ENCODE measurements at places on chromosomes 1 and 21.

DNA sequence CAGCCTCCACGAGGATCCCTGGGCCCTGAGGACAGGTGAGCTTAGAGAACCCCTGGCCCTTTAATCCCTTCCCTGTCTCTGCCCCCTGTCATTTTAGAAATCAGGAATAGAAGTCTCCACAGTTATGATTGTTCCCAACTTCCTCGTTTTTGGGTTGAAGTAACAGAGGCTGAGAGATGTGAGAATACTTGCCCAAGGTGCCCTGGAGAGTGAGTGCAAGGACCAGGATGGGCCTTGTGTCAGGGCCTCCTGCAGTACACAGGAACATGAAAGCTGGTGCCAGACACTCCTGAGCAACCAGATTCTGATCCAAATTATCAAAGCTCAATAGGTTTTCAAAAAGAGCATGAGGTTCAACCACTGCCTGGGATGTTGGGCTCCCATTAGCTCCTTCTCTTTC, 10.1 kb downstream of the HLX start:
- no peaks in the 10 kb centered on the region for H3K36me3 ChIP-seq
- no peak overlapping the region for H3K4me3 ChIP-seq
- H3K27me3 ChIP-seq = no peaks in the 10 kb centered on the region
- no peaks in the 10 kb centered on the region for H3K4me1 ChIP-seq

DNA sequence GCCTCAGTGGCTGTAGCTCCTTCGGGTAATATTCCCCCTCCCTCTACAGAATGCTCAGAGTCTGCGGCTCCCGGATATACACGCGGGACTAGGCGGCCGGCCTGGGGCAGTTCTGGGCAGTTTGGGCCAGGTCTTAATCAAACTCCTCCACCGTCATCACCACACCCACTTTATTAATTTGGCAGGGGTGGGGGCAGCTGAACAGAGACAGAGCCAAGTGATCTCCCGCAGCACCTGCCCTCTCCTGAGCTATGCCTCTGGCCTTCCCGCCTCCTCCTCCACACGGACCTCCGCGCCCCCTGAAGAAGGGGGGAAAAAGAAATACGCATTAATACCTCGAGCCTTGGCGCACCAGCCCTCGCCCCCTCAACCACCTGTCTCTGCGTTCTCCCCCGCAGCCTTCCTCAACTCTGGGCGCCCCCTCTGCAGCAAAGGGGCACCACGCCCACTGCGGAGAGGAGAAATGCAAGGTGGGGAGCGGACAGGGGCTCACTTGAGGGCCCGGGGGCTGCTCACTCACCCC, 42.6 kb downstream of the CD34 start:
- peaks cover 90% of the 10 kb centered on the region for H3K4me1 ChIP-seq
- H3K36me3 ChIP-seq = peaks cover 45% of the 10 kb centered on the region
- peak; percentile 54 for DNase-seq
- H3K27me3 ChIP-seq = no peaks in the 10 kb centered on the region

- H3K36me3 ChIP-seq = peaks cover 37% of the 10 kb centered on the region
- no peaks in the 10 kb centered on the region for H3K27me3 ChIP-seq
Observed at GRCh38 chr21:33949516-33950430, 34.2 kb upstream of the ATP5PO start.

- DNase-seq = no peak
- H3K4me1 ChIP-seq = peaks cover 30% of the 10 kb centered on the region
- peak overlapping the region; percentile 44 for H3K27ac ChIP-seq
- peaks cover 22% of the 10 kb centered on the region for H3K36me3 ChIP-seq
Observed at GRCh38 chr1:45804669-45804969, 1.2 kb downstream of the MAST2 start.

DNA sequence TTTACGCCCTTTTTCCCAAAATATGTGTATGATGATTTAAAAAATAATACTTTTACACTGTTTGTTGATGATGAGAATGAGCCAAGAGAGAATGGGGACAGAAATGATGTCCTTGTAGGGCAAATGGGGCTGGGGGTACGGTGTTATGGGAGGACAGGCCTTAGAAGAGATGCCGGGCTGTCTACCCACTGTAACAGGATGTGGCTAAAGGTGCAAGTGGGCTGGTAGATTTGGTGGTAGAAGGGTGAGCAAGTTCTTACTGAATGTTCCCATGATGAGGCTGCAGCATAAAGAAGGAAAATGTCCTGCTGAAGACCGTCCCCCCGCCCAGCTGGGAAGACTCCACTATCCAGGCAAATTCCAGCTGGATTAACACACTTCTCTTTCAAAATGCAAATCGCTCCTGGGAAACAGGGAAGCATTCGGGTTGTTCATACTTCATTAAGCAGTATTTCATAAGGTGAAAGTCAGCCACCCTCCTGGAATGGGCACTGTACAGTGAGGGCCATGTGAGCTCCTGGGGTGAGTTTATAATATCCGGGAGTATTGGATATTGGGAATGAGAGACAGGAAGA, 14.0 kb downstream of the GPA33 start:
- peak; percentile 51 for DNase-seq
- H3K4me1 ChIP-seq = peaks cover 9% of the 10 kb centered on the region
- H3K36me3 ChIP-seq = no peaks in the 10 kb centered on the region
- no peaks in the 10 kb centered on the region for H3K27me3 ChIP-seq

DNA sequence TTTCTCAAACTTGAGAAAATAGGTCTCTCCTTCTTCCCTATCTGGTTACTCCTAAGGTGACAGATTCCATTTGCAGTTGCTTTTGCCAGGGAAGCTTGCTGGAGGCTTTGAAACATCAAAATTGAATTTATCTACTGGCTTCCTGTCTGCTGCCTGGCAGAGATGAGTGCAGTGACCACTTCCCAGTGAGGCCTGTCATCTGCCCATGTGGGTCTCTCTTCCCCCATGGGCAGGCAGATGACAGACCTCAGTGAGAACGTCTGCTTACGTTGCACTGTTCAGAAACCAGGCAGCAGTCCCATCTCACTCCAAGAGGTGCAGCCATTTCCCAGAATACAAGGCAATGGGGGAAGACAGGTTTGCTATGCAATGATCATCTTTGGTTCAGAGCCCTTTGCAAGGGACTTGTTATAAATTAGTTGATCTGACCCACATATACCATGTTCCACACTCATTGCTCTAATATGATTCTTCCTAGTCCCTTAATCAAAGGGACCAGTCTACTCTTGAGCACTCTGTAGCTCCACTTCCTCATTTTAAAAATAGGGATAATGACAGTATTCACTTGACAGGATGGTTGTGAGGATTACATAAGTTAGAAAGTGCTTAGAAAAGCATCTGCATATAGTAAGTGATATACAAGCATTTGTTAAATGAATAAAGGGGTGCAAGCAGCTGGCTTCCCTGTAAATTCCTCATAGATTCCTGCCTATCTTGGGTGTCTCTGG, 10.6 kb downstream of the PGBD5 start:
- H3K27ac ChIP-seq = no peak overlapping the region
- H3K4me3 ChIP-seq = no peak overlapping the region
- no peaks in the 10 kb centered on the region for H3K4me1 ChIP-seq
- no peaks in the 10 kb centered on the region for H3K36me3 ChIP-seq
- no peak for DNase-seq

DNA sequence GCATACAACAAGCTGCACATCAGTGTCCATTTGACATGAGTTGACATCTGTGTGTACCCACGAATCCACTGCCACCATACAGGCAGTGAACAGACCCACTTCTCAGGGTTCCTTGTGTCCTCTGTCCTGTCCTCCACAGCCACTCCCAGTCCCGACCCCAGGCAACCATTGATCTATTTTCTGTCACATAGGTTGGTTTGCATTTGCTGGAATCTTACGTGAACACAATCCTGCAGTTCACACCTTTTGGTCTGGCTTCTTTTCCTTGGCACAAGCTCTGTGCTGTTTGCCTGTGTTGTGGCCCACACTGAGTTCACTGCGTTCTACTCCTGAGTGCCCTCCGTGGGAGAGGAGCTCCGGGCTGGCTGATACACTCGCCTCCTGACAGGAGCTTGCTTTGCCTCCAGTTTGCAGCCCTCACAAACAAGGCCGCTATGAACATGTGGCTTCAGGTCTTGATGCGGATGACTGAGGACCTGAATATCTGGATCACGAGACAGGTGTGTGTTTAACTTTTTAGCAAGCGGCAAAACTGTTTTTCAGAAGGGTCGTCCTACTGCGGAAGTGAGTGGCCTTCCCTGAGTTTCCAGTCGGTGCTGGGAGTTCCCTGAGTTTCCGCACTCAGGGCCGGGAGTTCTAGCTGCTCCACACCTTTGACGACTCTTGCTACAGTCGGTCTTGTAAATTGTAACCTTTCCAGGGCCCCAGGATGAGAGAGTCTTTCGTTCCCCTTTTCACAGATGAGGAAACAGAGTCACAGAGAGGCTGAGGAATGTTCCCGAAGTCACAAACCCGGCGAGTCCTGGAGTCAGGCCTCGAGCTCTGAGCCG, 13.0 kb upstream of the COL18A1 start:
- no peak for DNase-seq
- H3K36me3 ChIP-seq = no peaks in the 10 kb centered on the region
- no peak overlapping the region for H3K27ac ChIP-seq
- H3K4me1 ChIP-seq = no peaks in the 10 kb centered on the region

GRCh38 chr1:67647814-67648358, 37.1 kb upstream of the GADD45A start:
- DNase-seq = no peak
- H3K4me3 ChIP-seq = no peak overlapping the region
- H3K4me1 ChIP-seq = no peaks in the 10 kb centered on the region
- H3K36me3 ChIP-seq = no peaks in the 10 kb centered on the region
- peaks cover 4% of the 10 kb centered on the region for H3K27me3 ChIP-seq
- H3K27ac ChIP-seq = no peak overlapping the region

DNA sequence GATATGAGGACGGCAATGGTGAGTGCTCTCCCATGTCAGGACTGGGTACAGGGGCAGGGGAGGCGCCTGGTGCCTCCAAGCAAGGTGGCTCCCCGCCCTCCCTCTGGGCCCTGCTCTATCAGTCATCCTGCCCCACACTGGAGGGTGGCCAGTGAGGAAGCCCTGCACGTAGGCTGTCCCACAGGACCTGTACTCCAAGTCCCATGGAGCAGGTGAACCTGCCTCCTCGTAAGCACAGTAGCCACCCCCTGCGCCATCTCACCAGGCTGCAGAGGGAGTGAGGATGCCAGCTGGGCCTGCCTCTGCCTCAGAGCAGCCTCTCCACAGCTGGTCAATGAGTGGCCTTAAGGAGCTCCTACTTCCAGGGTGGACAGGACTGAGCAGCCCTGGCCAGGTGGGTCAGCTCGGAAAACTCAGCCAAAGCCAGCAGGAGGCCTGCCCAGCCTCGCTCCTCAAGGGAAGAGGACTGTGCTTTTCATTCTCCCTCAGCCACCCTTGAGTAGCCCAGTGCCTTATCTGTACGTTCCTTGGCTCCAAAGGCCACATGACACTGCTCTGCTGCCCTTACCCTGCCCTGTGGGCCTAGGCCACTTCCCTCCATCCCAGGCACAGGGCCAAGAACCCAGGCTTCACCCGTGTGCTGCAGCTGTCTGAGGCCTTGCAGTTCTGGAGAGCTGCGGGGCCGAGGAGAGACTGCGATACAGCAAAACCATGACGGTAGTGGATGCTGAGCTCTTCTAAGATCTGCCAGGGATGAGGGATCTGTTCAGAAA, 39.6 kb downstream of the SLC45A1 start:
- no peaks in the 10 kb centered on the region for H3K27me3 ChIP-seq
- no peak for DNase-seq
- no peaks in the 10 kb centered on the region for H3K4me1 ChIP-seq
- H3K36me3 ChIP-seq = peaks cover 76% of the 10 kb centered on the region
- H3K4me3 ChIP-seq = no peak overlapping the region

DNA sequence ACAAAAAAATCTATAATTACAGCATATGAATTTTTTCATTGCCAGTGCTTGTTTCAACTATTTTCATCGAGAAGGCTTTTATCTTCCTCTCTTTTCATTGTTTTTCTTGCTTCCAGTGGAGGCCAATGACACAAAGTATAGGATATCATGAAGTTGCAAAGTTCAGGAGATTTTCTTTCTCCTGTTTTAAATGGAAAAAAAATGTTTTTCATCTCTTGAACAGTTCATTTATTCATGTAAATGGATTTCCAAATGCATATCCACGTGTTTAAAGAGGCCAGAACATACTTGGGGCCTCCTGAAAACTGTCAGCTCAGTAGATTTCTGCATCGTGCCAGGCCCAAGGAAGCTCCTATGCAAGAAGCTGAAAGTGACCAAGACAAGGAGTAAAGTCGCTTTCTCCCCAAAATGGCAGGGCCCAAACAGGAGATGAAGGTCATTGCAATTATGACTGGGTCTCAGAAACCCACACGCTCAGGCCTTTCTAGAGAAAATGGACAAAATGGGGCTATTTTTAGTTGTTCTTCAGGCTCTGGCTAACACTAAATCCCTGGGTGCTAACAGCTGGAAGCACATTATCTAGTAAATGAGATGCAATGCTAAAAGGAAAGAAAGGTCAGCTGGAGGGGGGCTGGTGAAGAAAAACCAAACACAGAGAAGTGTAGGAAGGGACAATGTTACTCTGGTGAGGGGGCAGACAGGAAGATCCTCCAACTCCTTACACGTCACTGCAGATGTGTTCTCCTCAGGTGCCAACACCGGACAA, 136.9 kb upstream of the C8B start:
- H3K4me1 ChIP-seq = no peaks in the 10 kb centered on the region
- DNase-seq = no peak
- no peaks in the 10 kb centered on the region for H3K27me3 ChIP-seq
- H3K4me3 ChIP-seq = no peak overlapping the region

DNA sequence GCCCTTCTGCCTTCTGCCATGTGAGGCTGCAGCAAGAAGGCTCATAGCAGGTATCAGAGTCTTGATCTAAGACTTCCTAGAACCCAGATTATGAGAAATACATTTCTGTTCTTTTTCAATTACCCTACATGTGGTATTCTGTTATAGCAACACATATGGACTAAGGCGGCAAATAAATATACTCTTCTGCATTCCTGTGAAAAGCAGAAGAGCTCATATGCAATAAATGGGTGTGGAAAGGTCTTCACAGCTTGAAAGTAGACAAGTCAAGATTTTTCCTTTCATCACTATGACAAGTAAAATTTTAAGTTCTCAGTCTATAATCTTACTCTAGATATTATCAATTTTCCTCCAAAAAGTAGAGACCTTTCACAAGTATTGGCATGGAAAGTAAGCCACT, 36.6 kb downstream of the TNFSF18 start:
- H3K27me3 ChIP-seq = no peaks in the 10 kb centered on the region
- H3K27ac ChIP-seq = no peak overlapping the region
- no peak overlapping the region for H3K4me3 ChIP-seq
- DNase-seq = no peak
- H3K36me3 ChIP-seq = no peaks in the 10 kb centered on the region

DNA sequence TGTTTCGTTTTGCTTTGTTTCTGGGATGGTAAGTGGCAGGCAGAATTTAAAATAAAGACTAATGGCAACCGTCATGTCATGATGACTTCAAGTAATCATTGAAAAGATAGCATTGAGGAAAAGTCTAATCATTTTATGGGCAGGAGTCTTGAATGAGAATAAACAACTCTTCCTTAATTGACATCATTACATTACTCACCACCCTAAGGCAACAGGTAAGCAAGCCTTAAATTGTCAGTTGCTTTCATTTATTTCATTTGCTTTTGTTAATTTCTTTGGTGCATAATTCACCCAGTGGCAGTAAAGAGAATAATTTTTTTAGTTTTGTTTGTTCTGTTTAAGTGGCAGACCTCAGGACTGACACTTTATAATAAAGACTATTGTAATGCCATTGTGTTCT, 669.0 kb downstream of the RWDD3 start:
- H3K36me3 ChIP-seq = no peaks in the 10 kb centered on the region
- H3K27me3 ChIP-seq = no peaks in the 10 kb centered on the region
- H3K4me1 ChIP-seq = no peaks in the 10 kb centered on the region
- no peak for DNase-seq
- H3K27ac ChIP-seq = no peak overlapping the region

All from DND-41 (cell line).